ENCODE measurements at places on chromosomes 3 and 15.

GRCh38 chr3:106824856-106825255 is 552.4 kb upstream of the CCDC54 start:
- DNase-seq: no peak

GRCh38 chr15:70633991-70634390 is 129.4 kb downstream of the UACA start:
- DNase-seq: no peak

DNA sequence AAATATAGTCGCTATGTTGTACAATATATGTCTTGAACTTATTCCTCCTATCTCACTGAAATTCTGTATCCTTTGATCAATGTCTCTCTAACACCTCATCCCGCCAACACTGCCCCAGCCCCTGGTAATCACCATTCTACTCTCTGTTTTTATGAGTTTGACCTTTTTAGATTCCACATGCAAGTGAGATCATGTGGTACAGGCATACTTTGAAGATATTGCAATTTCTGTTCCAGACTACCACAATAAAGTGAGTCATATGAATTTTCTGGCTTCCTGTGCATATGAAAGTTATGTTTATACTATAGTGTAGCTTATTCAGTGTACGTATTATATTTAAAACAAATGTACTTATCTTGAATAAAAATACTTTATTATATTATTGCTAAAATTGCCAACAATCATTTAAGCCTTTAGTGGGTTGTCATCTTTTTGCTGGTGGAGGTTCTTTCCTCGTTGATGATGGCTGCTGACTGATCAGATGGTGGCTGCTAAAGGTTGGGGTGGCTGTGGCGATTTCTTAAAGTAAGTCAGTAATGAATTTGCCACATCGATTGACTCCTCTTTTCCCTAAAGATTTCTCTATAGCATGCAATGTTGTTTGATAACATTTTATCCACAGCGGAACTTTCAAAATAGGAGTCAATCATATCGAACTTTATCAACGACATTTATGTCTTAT is 257.2 kb downstream of the NFKBIZ start:
- DNase-seq: no peak

DNA sequence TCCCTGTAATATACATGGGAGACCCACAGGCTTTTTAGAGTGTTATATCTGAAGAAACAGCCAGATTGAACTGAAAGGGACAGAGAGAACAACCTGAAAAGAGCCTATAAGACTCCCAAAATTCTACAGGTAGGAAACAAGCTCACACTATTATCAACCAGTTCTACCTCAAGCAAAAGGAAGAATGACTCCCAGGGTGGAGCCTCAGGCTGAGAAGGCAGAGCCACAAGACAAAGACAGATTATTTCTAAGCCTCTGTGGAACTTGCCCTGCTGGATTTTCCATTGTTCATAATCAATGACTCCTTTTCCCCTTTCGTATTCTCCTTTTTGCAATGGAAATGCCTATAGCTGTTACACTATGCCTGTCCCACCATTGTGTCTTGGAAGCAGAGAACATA is 95.1 kb upstream of the LMCD1 start:
- DNase-seq: no peak

DNA sequence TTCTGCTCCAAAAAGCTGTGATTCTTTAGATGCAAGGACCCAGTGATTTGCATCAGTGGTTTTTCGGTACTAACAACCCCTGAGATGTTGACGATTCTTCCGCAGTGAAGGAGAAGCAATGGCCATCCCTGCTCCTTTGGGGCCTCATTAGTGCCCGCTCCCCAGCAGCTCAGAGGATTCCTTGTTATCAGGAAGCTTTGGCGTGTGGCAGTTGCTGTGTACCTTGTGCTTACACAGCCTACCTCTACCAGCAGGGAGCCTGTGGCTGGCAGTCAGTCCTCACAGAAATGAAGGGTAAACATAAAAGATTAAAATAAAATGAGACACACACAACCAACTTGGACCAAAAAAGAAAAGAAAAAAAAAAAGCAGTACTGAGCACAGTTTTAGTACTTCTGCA is 55.2 kb downstream of the CNTN3 start:
- DNase-seq: no peak

- no peak for DNase-seq
Measured at GRCh38 chr3:52019352-52020080, 23.8 kb upstream of the RPL29 start.

DNA sequence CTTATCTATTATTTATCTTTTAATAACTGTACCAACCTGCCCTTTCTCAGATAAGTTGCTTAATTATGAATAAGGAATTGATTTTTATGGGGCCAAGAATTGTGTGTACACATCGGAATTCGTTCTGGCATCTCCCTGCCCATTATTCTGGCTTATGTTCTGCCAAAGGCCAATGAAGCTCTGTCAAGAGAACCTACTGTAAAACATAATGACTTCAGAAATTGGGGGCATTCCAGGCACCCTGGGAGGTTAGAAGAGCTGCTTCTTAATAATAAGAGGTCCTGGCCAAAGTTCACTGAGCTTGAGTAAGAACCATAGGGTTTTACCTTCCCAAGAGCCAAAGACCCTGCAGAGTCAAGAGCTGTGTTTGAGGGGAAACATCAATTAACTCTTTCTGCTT is 261.7 kb downstream of the SLC9A9 start:
- DNase-seq: no peak

DNA sequence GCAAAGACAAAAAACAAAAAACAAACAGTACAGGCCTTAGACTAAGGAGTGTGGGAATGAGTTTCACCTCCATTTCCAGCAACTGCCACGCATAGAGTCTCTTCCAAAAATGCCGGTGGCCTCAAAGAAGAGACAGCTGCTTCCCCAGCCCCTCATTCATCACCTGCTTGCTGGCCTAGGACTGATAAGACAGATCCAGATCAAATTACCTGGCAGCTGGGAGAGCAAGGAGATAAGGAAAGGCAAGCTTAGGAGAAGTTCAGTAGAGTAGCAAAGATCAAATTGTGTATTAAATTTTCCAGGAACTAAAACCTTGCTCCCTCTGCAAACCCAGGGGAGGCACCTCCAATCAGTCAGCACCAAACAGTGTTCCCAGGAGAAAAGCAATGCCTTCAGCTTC is 325.8 kb upstream of the CTNNB1 start:
- no peak for DNase-seq

- DNase-seq: no peak
Measured at GRCh38 chr3:139284221-139284620, 59.6 kb upstream of the MRPS22 start.

GRCh38 chr3:64773137-64773536 is 85.3 kb upstream of the ADAMTS9 start:
- DNase-seq: no peak

DNA sequence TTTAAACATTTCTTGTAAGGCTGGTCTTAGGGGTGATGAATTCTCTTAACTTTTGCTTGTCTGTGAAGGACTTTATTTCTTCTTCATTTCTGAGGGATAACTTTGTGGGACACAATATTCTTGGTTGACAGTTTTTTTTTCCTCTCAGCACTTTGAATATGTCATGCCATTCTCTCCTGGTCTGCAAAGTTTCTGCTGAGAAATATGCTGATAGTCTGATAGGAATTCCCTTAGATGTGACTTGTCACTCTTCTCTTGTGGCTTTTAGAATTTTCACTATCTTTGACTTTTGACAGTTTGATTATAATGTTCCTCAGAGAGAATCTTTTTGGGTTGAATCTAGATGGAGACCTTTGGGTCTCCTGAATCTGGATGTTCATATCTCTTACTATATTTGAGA is 23.3 kb upstream of the TF start:
- DNase-seq: no peak

DNA sequence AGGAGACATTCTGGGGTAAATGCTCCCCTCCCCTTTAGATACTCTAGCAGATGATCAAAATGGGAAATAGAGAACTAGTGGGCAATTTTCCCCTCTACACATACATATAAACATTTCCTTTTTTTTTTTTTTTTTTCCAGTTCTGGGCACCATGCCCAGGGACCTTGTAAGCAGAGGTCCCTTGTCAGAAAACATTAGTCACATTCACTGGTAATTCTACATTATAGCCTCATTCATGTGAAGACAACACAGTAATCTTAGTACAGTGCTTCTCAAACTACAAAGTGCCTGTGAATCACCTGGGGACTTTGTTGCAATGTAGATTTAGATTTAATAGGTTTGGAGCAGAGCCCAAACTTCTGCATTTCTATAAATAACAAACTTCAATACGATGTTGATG is 60.1 kb upstream of the ACTC1 start:
- no peak for DNase-seq

GRCh38 chr3:100913870-100914648 is 79.2 kb downstream of the ABI3BP start:
- no peak for DNase-seq

DNA sequence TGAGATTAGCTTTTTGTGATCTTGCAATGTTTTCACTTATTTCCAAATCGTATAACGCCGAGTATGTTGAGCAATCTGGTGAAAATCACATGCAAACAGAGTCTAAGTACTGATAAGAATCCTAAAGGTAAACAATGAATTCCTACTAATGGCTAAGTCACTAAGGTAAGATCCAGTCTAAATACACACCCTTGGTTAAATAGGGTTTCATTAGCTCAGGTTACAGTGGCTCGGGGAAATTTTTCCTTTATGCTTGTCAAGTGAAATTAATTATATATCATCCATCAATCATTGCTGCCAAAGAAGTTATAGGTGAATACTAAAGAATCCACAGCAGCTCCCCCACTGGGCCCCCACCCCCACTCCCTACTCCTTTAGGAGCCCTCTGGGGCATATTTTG is 139.3 kb downstream of the SOX2 start:
- DNase-seq: no peak

- DNase-seq: no peak
Measured at GRCh38 chr15:47013446-47013845, 703.9 kb upstream of the SEMA6D start.

GRCh38 chr3:5205165-5205941 is 17.8 kb downstream of the EDEM1 start:
- no peak for DNase-seq

GRCh38 chr3:112405845-112406244 is 72.9 kb downstream of the CD200 start:
- no peak for DNase-seq

- DNase-seq: no peak
Measured at GRCh38 chr3:4808637-4809036, 170.6 kb upstream of the BHLHE40 start.

DNA sequence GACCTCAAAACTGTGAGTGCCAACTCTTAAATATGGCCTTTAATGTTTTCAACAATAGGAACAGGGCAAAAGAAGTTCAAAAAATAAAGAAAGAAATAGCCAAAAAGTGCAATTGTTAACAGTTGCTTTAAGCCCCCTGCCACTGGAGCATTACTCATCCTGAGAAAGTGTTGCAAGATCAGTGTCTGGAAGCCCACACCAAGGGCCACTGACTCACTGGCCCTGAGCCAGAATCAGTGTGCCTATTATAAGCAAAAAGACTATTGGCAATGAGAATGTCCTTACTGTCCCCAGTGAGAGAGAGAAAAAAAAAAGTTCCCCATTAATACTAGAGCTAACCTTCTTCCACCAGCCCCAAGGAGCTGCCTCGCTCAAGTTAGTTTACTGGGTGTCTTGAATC is 480.1 kb upstream of the ZNF385D start:
- DNase-seq: no peak

Data from hippocampal formation (tissue), 2 donors.